ENCODE measurements at places on chromosomes 11 and 22. TPM values are rescaled to one million over a fixed set of nuclear protein-coding genes. Genes with fewer than 3 reads are reported as not detected.
A peak's percentile ranks its signal among the peaks of the same experiment; 100 is the strongest.

DNA sequence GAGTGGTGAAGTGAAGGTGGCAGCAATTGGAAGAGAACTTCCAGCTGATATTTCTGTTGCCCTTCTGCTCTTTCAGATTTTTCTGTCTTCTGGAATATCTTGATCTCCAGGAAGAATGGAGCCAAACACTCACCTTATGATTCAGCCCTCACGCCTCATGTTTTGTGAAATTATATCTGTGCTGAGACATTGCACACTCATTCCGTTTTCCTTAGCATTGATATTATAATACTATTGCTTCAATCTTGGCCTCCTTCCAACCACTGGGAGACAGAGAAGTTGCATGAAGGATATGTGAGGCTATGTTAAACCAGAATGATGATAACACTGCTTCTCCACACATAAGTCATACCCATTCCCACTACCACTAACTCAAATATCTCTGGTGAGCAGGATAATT lies 177.9 kb downstream of the ETS1 start:
- DNase-seq, result no peak

DNA sequence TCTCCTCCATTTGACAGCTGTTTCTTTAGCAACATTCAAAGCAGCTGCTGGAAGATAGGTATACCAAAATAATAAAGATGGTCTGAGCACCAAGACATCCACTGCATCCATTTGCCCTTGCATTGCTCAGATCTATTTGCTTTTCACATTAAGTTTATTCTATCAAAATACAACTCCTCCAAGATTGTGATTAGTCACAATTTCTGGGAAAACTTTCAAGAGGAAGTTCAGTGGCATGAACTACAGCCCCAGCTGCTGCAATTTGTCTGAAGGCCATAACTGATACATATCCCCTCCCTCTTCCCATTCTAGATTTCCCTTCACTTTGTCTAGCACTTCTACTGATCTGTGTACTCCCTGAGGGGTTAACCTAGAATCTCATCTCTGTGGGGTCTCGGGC lies 117.5 kb upstream of the CEP126 start:
- no peak for DNase-seq

GRCh38 chr11:33135216-33135615 lies 26.1 kb downstream of the CSTF3 start:
- DNase-seq, result no peak

- DNase-seq, result no peak
Measured at GRCh38 chr11:32918427-32918826, 25.8 kb downstream of the QSER1 start.

DNA sequence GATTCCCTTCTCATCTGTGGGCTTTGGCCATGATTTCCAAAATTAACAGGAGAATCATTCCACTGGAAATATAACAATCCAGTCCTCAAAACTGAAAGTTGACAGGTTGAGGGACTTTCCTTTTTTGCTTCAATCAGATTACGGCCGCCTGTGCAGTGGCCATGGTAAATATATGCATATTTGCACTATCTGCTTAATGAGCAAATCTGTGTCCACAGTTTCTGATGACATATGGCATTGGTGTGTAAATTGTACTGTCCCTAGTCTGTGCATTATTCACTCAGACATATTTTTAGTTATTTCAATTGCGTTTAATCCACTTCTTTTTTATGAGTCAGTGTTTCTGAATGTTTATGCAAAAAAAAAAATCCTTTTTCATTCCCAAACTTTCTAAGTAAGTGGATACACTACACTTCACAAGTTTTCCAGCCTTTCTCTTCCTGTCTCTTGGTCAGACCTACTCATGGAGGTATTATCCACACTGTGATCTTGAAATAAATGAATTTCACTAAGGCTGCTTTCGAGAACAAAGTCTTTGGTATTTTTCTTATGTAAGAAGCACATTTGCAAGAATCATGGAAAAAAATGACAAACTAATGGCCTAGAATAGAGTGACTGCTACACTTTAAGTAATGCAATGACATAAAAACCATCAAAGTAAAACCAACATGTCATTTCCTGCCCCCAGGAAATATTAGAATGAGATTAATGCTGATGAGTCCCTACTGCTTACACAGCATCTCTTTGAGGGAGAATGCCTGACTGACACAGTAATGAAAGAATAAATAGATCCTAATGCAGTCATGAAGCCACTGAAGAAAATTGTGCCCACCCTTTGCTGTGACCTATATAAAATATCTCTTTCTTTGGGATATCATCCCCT lies 76.4 kb upstream of the MTNR1B start:
- no peak for DNase-seq

DNA sequence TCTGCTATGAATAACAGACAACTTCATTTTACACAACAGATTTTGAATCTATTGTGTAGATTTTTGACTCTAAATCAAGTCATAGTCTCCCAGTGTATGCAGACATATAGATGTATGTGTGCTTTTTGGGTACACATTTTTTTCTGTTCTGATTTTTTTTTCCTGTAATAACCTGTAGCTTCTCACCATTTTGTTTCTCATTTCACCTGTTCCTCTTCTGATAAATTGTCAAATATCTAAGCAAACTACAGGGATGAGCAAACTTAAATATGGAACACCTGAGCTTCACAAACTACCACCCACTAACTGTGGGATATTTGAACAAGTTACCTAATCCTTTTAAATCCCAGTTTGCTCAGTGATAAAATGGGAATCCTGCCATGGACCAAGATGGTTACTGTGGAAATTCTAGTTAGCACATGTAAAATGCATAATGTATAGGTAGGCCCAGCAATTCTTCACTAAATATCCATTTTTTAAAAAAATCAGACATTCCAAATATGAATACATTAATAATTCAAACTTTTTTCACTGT lies 15.7 kb downstream of the LGR4 start:
- DNase-seq, result no peak

GRCh38 chr22:37716708-37717107 lies 19.9 kb downstream of the TRIOBP start:
- no peak for DNase-seq

DNA sequence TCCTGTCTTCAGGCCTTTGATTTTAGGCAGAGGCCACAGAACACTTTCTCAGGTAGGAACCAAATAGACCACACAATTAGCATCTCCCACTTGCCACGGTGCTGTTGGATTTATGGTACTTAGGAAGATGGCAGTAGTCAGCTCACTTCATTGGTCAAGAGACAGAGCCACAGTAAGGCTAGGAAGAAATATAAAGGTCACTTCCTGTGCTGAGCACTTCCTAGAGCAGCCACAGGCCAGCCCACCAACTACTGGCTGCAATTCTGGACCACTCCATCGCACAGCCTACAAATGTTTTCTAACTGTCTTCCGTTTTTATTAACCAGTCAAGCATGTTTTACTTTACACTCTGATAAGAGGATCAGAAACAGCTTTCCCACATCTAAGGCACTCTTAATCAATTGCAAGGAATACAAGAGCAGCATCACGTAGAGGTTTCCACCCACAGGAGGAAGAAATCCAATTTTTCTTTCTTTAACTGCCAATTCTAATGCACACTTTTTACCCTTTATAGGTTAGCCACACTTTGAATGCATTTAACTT lies 54.7 kb downstream of the ABTB2 start:
- DNase-seq, result no peak

DNA sequence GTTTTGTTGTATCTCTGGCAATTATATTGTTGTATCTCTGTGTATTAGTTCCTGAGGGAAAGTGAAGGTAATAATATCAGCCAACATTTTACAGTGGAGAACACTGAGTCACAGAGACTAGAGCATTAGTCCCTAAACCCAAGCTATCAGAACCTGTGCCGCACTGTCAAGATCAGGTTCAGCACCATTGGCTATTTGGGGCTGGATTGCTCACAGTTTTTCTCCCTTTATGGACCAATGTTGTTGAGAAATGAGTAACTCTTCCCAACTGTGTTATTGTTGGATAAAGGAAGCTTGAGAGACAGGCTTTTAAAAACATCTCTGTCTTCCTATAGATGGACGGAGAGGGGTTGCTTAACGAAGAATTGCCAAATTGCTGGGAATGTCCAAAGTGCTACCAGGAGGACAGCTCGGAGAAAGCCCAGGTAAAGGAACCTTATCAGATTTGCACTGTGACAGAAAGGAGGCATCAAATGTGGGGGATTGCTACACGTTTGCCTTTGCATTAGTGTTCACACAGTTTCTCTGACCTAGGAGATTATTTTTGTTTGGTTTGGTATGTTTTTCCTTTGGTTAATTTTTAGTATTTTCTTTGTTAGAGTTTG lies 18.2 kb upstream of the GRK2 start:
- no peak for DNase-seq

- DNase-seq, result no peak
Measured at GRCh38 chr11:73475549-73476095, 99.4 kb downstream of the RELT start.

DNA sequence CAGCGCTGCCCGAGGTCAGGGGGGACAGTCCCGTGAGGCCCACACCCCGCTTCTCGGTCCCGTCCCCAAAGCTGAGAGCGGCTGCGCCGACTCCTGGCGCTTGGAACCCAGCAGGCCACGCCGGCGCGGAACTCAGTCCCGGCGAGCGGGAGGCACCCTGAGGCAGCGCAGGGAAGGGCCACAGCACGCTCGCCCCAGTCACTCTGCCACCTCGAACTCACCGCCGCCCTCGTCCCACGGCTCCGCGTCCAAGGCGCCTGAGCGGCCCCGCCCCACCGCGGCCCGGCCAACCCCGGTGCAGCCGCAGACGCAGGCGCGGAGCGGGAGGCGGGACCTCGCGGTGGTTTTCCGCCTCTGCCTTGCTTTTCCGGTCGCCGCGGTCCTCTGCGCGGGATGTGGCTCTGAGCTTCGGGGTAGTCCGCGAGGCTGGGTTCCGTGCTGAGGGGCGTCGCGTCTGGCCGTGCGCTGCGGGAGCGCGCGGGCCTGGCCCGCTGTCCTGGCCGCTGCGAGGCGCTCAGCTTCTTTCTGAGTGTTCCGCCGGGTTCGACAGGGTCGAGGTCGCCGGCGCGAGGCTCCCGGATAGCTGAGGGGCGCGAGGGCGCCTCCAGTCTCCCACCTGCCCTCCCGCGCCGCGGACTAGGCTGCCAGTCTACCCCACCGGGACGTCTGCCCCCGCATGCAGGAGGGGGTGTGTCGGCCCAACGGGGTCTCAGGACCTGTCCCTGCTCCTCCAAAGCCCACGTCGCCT lies at the start of gene CDPF1:
TSS of gene CDPF1 (minus strand) at position 259 of the 748 bp plus-strand sequence. CDS start 2,009 bp downstream, outside the sequence.
- peak; percentile 94 for DNase-seq

GRCh38 chr11:17777738-17778091 lies 43.1 kb downstream of the KCNC1 start:
- no peak for DNase-seq

DNA sequence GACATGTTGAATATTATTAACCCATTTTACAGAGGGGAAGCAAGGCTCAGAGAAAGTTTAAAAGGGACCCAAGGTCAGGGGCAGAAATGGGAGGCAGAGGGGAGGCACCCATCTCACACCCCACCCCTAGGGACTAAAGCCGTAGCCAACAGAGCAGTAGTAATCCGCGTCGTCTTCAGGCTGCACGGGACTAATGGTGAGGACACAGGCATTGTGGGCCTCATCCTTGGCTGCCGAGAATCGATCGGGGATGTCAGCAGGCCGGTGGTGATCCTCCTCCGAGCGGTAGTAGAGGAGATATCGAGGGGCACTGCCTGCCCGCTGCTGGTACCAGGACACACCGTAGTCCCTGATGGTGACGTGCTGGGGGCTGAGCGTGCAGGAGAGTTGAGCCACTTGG lies 1.5 kb downstream of the VPREB3 start:
- DNase-seq, result no peak

- peak; percentile 83 for DNase-seq
Measured at GRCh38 chr11:2268729-2269600, 1.4 kb downstream of the ASCL2 start.

DNA sequence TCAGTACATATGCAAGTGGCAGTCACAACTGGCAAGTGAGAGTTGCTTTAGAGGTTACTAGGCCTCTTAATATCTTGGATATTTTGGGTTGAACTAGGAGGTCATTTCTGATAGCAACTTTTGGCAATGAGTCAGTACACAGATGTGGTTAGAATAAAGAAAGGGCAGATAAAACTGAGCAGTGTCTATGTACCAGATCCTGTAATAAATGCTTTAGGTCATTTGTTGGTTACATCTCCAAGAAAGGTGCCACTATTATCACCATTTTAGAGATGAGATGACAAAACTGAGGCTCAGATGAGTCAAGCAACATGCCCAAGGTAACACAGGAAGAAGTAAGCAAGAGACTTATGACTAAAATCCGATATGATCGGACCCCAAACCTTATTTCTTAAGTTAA lies 25.0 kb downstream of the MAML2 start:
- DNase-seq, result no peak

DNA sequence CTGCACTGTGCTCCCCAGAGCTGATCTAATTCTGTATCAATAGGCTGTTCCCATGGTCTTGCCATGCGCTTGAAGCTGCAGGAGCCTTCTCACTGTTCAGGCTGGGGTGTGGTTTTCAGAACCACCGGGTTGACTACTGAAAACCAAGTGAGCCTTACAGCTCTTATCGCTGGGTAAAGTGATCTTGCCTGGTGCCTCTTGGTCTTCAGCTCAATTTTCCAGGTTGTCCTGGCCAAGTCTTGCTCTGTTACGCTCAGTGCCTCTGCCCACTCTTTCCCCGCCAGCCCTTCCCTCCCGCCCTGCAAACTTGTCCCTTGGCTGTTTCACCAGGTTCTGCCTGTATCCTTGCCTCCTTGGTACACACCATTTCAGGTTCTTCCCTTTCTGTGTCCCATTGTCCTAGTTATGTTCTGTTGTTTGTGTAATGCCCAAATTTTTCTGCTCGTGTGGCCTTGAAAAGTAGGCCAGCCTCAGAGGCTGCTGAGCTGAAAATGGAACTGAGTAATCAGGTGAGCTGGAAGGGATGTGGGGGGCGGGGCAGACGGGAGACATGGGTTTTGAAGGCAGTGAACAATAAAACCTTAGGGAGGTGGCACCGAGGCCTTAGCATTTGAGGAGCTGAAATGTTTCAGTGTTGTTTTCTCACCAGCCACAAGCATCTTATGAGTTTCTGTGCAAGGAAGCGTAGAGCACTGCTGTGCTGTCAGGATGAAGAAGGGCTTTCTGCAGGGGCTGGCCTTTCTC lies 11.2 kb downstream of the PEX26 start:
- no peak for DNase-seq

- DNase-seq, result no peak
Measured at GRCh38 chr11:35133656-35134055, 5.3 kb upstream of the CD44 start.

- DNase-seq, result peak; percentile 71
Measured at GRCh38 chr22:42300259-42301076, 30.0 kb upstream of the TCF20 start.

- no peak for DNase-seq
Measured at GRCh38 chr11:115269191-115269950, 234.8 kb downstream of the CADM1 start.

GRCh38 chr11:10619131-10619680 lies 50.7 kb upstream of the LYVE1 start:
- DNase-seq, result no peak

Gene C11orf58
- total RNA-seq, result 146 TPM

Gene SEZ6L
- 28.4 TPM for total RNA-seq

Gene MUC15
- total RNA-seq, result not detected

Gene MS4A6A
- not detected for total RNA-seq

Gene LSP1
- not detected for total RNA-seq

Gene TRIM29
- total RNA-seq, result not detected

Gene RASSF10
- total RNA-seq, result 29.1 TPM

Gene GUCY1A2
- total RNA-seq, result 5.3 TPM

Gene TMPRSS4
- total RNA-seq, result not detected

Gene RAG2
- not detected for total RNA-seq

Gene YAP1
- 236 TPM for total RNA-seq

Gene LIN7C
- total RNA-seq, result 39.6 TPM

Gene TMA7B
- not detected for total RNA-seq

Gene FGF19
- 0.66 TPM for total RNA-seq

Gene C11orf97
- not detected for total RNA-seq

Data from endodermal cell (in vitro differentiated cells).